ENCODE measurements at places on chromosomes 12 and 14. TPM values are rescaled to one million over a fixed set of nuclear protein-coding genes. Genes with fewer than 3 reads are reported as not detected.
A peak's percentile ranks its signal among the peaks of the same experiment; 100 is the strongest.

DNA sequence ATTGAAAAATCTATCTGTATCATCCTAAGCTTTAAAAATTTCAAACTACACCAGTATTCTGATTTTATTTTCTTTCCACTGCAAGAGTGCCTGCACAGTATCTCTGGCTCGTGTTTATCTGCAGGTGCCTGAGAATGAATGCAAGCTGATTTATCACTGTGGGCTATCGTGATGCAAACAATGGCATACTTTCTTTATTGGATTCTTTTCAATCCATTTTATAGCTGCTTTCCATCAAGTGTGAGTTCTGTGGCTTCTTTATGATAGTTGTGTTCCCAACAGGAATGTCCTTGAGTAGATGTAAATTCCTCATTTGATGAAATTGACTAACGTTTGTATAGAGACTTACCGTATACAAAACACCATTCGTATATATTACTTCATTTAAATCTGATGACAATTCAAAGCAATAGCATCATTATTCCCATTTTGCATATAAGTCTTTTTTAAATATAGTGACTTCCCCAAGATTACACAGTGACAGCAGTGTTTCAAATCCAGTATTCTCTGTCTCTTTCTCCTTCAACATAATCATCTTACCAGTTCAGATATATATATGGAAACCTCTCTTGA lies 160.3 kb upstream of the ABCD2 start:
- DNase-seq = no peak

GRCh38 chr12:124687917-124688316 lies 120.5 kb upstream of the NCOR2 start:
- no peak for DNase-seq

CREBL2 gene
- total RNA-seq = 39.9 TPM

DNA sequence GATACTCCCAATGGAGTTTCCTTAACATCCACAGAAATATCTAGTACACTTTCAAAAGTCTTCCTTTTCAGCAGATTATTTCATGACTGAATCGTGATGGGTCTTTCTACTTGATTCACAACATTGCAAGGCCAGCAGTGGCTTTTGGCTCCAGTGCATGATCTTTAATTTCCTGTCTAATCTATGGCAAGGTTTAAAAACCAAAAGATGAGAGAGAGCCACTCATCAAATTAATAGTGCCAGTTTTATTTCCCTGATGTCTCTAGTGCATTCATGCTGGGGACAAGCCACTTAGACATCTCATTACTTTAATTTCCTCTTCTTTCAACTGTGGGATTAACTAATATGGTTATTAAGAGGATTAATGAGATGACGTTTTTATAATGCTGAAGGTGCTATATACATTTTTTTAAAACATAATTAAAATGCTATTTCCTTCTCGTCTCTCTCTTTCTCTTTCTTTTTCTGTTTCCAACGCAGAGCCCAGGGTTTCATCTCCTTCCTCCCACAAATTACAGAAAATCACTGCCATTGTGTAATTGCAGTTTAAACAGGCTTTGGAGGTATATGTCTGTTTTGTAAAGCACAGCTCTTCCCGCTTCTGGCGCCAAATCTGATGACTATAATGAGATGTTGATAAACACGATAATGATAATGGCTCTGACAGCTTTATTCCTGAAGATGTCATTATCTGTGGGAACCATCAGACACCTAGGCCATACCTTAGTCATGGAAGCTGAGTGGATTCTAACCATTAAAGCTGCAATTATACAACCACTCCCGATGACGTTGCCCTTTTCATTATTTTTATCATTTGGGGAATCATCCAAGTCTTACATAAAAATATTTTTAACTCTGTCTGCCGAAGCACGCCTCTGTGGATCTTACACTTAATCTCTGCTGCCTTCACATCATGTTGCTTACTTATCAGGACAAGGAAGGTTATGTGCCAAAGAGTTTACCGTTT lies 103.1 kb upstream of the PPM1H start:
- no peak for DNase-seq

SLC10A1 gene
- not detected for total RNA-seq

DPY19L2 gene
- total RNA-seq = 0.64 TPM

GRCh38 chr14:20855652-20856291 lies 35.4 kb upstream of the RNASE3 start:
- no peak for DNase-seq

DNA sequence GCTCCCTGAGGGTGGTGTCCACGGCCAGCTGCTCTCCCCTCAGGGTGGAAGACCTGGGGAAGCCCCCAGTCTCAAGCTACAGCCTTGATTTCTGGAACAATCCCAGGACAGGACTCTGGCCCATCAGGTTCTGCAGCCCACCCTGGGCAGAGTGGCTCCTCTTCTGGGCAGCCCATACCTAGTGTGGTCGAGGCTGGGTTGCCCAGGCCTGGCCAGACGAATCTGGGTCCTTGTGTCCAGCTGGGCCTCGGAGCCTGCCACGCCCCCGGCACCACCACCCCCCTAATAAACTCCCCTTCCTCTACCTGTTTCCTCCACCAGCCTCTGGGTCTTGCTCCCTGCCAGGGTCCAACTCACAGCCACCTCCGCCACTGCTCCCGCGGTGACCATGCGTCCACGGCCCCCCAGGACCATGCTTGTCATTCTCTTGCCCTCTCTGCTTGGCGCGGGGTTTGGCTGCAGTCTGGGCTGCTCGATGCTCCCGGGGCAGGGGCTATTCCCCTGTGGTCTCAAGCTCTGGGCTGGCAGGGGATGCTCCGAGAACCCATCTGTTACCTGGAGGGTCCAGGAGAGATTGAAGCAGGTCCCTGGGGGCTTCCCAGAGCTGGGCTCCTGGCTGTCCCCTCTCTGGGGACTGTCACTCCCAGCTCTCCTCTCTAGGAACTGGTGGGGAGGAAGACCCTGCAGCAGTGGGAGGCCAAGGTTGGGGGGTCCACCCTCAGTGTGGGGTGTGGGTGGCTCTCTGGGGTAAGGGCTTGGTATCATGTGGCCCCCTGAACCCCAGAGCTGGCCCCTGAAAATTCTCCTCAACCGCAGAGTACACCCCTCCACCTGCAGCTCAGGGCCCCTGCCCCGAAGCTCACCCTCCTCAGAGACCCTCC lies 8.7 kb upstream of the GPR132 start:
- peak; percentile 62 for DNase-seq

TMCC3 gene
- 15.7 TPM for total RNA-seq

DNA sequence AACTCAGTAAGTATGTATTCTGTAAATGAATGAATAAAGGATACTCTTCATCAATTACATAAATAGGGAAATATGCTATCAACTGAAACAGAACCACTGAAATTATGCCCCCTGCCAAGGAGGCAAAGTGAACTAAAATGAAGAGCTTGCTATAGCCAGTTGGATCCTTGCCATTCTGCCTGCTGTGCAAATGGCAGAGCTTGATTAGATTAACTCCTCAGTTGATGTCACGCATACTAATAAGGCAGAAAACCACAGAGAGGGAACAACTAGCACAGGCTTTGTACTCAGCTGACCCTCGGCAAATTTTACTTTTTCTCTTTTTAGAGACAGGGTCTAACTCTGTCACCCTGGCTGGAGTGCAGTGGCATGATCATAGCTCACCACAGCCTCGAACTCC lies 36.7 kb upstream of the FERMT2 start:
- DNase-seq = no peak

OVCH1 gene
- total RNA-seq = not detected

- DNase-seq = peak; percentile 84
Measured at GRCh38 chr12:38138225-38139221, 178.1 kb upstream of the ALG10B start.

MMP19 gene
- total RNA-seq = 4.2 TPM

- no peak for DNase-seq
Measured at GRCh38 chr14:97298331-97298730, 501.1 kb downstream of the VRK1 start.

FRMD6 gene
- 165 TPM for total RNA-seq

DNA sequence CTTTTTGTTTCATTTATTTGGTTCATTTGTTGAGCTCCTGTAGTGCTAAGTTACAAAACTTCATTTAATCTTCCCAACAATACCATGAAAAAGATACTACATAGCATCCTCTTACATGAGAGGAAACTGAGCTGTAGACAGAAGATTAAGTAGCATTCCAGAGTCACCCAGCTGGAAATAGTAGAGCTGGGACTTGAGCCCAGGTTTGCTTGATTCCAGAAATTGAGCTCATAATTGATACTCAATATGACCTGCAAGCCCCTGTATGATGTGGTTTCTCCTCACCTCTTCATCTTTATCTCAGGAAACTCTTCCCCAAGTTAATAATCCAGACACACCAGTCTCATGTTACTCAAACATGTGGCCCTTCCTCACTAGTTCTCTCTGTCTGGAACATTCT lies 87.0 kb upstream of the DAAM1 start:
- DNase-seq = no peak

DLST gene
- 98.7 TPM for total RNA-seq

- peak; percentile 86 for DNase-seq
Measured at GRCh38 chr14:102323102-102323501, 3.6 kb downstream of the ZNF839 start.

- no peak for DNase-seq
Measured at GRCh38 chr12:18436170-18436569, 174.9 kb downstream of the PIK3C2G start.

- DNase-seq = no peak
Measured at GRCh38 chr12:105013892-105014291, 27.8 kb downstream of the NOPCHAP1 start.

ST8SIA1 gene
- total RNA-seq = 14.4 TPM

All from suprapubic skin (tissue), 4 donors.